ENCODE measurements at places on chromosomes 1 and 21.

DNA sequence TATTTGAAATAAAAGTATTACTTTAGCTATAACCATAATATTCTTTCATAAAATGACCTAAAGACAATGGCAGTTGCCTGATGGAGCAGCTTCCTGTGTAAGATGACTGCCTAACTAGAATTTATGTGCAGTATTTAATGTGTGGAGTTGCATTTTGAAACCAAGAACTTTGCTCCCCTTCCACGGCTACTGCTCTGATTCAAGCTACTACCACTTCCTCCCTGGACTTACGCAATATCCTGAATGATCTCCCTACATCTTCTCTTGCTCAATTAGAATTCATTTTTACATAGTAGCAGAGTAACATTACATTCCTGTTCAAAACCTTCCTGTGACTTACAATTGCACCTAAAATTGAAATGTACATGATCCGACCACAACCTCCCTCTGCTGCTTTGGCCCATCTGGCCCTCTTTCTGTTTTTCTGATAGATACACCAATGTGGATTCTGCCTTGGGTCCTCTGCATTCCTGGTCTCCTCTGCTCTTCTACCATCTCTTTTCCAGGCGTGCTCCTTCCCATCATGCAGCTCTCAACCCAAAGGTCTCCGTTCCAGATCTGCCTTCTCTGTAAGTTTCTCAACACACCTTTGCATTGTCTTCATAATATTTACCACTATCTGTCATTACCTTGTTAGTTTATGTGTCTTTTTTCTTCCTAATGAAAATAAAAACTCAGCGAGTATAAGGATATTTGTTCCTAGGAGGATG is 47.4 kb upstream of the USP25 start:
- DNase-seq = no peak

DNA sequence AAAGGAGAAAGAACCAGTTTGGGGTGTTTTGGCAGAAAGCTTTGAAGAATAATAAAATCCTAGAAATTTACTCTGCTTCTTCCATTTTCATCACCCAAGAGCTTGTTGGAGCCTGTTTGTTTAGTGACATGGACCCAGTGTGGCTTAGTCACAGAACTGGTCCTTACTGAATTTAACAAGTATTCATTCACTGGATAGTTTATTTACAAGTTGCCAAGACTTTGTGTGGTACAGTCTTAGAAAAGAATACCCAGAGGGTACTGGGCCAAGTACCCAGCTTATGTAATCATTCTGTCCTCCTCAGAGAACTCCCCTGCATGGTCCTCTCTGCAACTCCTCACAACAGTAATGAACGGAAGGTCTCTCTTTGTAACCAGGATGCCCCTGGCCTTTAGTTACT is 16.4 kb downstream of the RAB4A start:
- no peak for DNase-seq

DNA sequence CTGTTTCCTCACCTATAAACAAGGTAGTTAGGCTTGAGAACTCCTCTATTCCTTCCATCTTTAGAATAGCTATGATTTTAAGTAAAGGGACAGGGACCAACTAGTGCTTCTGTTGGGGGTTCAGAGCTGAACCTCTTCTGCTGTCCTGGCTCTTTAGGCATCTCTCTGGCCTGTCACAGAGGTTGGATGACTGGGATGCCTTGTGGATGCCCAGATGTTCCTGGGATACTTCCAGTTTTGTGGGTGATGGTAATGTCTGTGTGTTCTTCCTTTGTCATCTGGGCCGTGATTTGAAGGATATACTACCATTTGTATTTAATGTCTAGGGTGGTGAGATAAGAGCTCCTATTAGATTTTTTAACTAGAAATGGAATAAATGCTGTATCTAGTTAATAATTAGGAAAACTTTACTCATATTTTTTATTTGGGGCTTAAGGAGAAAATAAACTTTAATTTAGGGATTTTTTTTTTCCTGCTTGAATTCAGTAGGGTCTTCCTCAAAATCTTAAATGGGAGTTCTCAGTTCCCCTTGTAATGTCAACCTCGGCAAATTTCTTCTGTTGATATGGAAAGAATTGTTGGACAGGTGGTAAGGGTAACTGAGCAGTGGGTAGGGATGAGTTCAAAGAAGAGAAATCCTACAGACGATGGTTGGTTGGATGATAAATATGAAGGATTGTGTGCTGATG is 47.2 kb downstream of the LAMC1 start:
- no peak for DNase-seq

GRCh38 chr1:14392161-14392858 is 206.2 kb upstream of the KAZN start:
- DNase-seq = no peak

- DNase-seq = no peak
Observed at GRCh38 chr1:41642922-41643821, 158.7 kb upstream of the EDN2 start.

DNA sequence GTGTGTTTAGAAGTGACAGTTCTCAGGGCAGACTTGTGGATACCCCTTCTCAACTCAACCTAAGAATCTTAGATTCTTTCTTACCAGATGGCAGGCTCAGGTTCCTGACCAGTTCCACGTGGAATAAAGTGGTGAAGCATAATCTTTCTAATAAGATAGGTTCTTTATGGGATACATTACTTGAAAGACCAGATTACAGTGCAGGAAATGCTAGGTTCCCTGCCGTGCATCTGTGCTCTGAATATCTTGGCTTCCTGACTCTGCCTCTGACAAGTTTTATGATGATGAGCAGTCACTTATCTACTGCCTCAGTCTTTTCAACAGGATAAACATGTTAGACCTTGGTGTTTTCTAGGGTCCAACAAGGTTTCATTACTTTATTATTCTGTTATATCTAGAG is 207.9 kb upstream of the CACYBP start:
- DNase-seq = no peak

DNA sequence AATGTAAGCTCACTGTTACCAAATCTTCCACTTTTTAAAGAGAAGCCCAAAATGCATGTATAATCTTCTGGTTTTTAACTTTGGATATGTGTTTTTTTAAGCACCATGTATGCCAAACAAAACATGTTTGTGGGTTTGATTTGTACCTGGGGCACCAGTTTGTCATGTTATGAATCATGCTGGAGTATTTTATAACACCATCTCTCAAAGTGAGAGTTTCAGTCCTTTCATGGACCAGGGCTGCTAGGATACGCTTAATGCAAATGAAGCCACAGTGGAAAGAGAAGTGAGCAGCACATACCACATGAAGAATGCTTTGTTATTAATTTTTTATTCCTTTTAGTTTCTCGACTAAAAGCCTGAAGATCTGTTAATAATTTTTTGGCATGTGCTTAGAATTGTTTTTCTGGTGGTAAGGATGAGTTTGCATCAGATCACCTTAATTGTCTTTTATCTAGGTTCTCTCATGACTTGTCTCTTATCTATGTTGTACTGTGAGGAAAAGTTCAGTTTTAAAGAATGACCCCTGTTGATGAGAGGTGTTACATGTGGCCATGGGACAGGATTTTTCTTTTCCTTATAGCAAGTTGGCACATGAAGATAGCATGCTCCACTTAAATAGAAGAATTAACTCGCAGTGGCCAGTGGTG is 2.0 kb upstream of the RABGAP1L start:
- no peak for DNase-seq

- DNase-seq = no peak
Observed at GRCh38 chr1:52210044-52210443, 68.2 kb downstream of the ZFYVE9 start.

DNA sequence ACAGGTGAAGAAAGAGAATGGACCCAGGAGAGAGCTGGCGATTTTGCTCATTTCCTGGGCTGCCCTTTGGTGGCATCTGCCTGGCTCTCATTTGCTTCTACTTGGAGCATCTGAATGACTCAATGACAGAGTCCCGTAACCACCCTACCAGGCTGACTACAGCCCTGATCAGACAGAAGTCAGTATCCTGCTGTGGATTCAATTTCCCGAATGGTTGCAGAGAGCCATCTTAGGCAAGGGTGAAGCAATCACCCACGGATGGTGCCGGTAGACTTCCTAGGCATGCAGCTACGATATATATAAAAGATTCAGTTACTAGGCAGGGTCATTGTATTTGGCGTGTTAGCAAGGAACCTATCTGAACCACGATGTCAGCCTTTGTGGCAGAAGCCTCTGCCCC is 10.2 kb downstream of the AJAP1 start:
- DNase-seq = no peak

- no peak for DNase-seq
Observed at GRCh38 chr1:153976819-153977249, 640 bp downstream of the JTB start.

DNA sequence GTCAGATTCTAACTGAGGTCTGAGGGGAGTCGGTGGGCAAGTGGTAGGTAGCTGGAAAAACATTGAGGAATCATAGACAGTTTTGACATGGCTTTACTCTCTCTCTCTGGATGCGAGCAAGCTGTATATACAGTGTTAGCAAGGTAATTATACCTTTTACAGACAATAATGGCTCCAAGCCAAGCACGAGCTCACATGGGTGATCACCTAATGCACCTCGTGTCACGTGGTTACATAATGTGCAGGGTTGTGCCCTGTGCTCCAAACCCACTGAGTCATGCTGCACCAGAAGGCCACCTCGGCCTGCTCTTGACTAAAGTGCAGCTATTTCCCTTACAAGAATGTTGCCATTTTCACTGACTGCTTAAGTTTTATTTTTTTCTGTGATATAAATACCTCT is 7.6 kb upstream of the CLCA2 start:
- DNase-seq = no peak

DNA sequence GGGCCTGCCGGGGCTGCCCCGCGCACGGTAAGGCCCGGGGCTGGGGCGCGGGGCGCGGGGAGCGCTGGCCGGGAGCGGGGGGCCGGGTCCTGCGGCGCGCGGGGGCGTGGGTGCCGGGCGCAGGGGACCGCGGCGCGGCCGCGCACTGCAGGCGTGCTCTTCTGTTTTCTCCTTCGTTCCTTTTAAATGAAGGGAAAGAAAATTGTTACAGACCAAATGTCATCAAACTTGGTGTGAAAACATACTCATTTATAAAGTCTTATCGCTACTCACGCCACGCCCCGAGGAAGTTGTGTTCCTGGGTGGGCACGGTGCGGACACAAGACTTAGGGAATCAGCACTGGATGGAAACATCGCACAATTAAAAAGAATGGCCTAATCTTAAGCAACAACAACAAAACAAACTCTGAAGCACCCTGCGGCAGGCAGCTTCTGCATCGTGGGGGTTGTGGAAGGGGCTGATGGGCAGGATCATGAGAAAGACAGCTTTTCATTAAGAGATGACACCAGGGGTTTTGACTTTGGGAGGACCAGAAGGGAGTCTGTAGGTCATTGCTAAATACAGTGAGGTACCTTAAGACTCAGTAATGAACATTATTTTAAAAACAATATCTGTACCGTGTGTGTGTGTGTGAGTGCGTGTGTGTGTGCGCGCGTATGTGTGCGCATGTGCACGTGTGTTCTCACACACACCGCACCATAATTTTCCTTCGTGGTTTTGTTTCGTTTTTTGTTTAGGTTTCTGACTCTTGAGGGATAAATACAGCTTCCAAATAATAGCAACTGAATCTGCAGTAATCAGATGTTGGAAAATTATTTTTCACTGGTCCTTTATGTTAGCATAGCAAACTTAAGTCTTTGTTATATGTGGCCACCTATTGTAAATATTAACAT is 548 bp downstream of the B3GALT5 start:
- no peak for DNase-seq

- DNase-seq = no peak
Observed at GRCh38 chr1:224266915-224267856, 62.8 kb downstream of the NVL start.

- no peak for DNase-seq
Observed at GRCh38 chr1:78291418-78291817, 199.4 kb upstream of the PTGFR start.

DNA sequence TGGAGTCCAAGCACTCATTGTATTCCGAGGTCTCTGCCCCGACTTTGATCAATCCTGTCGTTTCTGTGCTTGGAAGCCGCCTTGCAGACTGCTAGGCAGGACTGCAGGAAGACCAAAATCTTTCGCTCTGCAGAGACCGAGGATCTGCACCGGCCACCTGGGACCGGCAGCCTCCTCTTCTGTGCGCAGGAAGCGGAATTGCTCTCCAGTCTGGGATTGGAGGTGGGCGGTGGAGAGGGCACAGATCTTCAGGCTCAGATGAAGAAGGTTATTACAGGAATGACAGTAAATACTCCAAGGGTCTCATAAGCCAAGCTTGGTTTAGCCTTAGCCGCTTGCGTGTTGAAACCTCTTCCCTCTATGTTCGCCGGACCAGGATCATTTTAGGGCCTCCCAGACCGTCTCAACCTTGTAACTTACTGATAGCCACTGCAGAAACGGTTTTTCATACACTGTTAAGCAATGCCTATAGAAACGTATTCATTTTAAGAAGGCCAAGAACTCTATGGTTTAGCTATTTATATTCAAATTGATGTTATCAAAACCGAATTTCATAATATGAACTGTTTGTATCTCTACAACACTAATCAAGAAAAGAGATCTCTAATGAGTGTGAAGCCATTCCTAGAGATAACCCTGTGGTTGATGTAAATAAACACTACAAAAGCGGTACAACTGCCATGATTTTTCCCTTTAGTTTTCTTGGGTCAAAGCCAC is 1.1 kb downstream of the MIA3 start:
- no peak for DNase-seq

- no peak for DNase-seq
Observed at GRCh38 chr1:43648876-43649477, 972 bp upstream of the KDM4A start.

DNA sequence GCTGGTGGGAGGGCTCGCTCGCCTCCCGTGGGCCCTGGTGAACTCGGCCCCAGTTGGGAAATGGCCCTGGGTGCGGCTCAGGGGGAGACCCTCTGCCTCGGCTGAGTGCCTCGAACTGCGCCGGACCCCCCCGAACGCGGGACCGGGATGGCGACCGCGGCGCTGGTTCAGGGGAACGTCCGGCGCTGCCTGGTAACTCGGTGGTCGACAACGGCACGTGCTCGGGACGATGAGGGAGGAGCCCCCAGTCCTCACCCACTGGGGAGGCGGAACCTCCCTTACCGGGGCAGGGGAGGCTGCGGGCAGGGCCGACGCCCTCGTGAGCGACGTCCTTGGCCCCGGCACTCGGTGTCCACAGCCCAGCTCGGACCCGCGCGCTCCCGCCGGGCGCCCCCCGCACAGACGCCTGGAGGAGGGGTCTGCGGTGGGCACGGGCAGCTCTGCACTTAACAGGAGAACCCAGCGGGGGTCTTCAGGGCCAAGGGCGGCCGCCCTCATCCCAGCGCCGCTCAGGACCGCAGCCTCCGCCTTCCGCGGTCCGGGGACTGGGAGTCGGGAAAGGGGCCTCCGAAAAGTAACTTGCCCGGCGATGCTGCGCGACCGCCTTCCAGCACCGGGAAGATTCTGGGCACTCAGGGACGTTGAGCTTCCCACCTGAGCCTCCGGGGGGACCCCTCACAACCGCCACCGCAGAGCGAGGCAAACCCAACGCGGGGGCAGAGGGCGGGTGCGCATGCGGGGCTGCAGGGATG is 1.7 kb downstream of the HES4 start:
- DNase-seq = no peak

GRCh38 chr1:33099290-33100118 is 18.6 kb downstream of the AZIN2 start:
- DNase-seq = no peak

GRCh38 chr1:115969509-115969908 is 6.8 kb upstream of the SLC22A15 start:
- no peak for DNase-seq
